ENCODE measurements at places on chromosomes 6 and 20.

GRCh38 chr6:105193647-105194046 lies 13.8 kb upstream of the POPDC3 start:
- DNase-seq: no peak

DNA sequence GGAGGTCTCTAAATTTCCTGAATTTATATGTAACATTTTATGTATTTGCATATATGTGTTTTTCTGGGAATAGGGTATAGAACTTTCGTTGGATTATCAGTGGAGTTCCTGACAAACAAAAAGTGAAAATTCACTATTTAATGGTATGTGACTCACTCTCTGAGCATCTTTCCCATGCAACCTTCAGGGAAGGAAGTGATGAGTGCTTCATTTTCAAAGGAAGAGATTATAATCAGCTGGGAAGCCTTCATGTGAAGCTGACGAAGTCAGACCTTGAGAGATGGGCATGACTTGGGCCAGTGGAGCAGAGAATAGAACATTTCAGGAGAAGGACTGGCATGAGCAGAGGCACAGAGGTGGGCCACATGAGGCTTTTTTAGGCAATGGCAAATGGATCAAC lies 72.7 kb downstream of the FAXC start:
- no peak for DNase-seq

DNA sequence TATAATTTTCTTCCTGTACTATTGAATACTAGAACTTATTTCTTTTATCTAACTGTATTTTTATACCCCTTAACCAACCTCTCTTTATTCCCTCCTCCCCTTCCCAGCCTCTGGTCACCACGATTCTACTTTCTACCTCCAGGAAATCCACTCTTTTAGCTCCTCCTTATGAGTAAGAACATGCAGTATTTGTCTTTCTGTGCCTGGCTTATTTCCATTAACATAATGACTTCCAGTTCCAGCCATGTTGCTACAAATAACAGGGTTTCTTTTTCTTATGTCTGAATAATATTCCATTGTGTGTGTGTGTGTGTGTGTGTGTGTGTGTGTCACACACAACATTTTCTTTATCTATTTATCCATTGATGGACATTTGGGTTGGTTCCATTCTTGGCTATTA lies 152.3 kb upstream of the OLIG3 start:
- no peak for DNase-seq

GRCh38 chr6:129621252-129621651 lies 88.7 kb downstream of the ARHGAP18 start:
- peak; percentile 11 for DNase-seq

- DNase-seq: no peak
Observed at GRCh38 chr6:142322504-142323198, 20.8 kb downstream of the ADGRG6 start.

DNA sequence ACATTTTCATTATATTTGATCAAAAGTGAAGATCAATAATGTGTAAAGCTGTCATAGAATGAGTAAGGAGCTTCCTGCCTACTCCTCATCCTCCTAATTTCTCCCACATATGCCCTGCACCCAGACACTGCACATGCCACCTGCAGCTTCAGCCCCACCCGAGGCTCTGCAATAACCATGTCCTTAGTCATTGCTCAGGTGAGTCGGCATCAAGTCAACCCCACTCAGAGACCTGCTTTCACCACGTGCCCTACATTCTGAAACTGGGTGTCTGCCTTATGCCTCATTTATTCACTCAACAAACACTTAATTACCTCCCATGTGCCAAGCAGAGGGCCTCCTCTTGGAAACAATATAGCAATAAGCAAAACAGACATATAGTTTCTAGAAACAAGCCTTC lies 15.4 kb upstream of the TNFAIP3 start:
- DNase-seq: no peak

Measured in stimulated activated CD8-positive, alpha-beta memory T cell treated with anti-CD3 and anti-CD28 coated beads, Interleukin-15, amount 100 ng/mL, for 1 hour (primary cell).